ENCODE measurements at places on chromosomes 16 and 17. TPM values are rescaled to one million over a fixed set of nuclear protein-coding genes. Genes with fewer than 3 reads are reported as not detected.
A peak's percentile ranks its signal among the peaks of the same experiment; 100 is the strongest.

The CCDC78 gene
- 0.20 TPM for total RNA-seq

The KLHL11 gene
- 25.8 TPM for total RNA-seq

The KRTAP3-1 gene
- 5.3 TPM for total RNA-seq

GRCh38 chr17:21815352-21816063 lies 123.2 kb downstream of the KCNJ18 start:
- DNase-seq = no peak

DNA sequence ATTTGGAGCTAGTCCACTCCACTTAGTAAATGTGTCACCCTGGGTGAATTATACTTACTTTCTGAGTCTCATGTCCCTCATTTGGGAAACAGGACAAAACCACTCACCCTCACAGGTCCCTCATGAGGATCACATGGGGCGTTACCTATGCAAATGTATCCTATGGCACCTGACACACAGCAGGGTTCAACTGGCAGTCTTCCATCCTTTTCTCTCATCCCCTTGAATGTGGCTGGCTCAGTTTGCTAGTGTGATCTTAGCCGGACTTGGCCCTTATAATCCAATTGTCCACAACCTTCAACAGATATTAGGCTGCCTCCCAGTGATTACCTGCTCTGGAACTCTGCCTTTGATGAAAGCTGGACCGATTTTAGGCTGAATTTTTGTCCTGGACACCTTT lies 308.8 kb downstream of the MAP2K6 start:
- DNase-seq = no peak

DNA sequence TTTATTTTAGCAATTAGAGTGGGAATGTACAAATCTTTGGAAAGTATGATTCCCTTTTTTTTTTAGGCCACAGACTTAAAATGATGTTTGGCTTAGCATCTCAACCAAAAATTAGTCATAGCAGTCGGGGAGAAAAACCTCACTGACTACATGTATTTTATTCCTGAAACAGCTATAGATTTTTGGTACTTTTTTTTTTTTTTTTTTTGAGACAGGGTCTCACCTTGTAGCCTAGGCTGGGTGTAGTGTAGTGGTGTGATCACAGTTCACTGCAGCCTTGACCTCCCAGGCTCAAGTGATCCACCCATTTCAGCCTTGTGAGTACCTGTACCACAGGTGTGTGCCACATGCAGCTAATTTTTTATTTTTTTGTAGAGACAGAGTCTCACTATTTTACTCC lies 23.4 kb downstream of the RNFT1 start:
- no peak for DNase-seq

- DNase-seq = no peak
Measured at GRCh38 chr16:52861614-52862022, 191.1 kb downstream of the CHD9NB start.

DNA sequence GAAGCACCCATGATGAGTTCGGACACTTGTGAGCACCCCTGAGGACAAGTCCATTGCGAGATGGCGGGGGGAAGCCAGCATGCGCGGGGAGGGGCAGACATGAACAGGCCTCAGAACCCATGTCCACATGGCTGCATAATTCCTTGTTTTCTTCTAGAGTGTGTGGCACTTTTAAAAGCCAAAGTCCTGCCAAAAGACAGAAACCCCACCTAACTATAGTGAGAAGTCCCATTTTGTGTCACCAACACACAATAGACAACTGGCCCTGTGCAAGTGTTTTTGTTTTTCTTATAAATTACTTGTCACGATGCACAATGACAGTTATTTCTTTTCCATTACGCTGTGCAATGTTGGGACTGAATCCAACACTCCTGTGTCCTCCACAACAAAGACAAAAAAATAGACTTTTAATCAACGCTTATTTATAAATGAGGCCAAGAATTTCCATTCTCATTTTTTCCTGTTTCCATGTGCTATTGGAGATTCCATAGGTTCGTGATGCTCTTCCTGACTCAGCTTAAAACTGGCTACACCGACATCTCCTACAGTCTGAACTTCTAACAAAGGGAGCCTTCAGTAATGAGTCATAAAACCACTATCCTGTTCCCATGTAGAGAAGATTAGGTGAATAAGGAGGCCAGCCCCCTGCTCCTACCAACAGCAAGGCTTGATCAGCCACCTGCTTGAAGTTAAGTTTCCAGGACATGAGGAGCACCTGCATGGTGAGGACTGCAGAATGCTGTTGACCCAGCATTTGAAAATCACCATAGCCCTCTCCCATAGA lies 98.9 kb downstream of the ZNF423 start:
- DNase-seq = no peak

GRCh38 chr17:29172589-29172988 lies 7.6 kb downstream of the MYO18A start:
- DNase-seq = no peak

DNA sequence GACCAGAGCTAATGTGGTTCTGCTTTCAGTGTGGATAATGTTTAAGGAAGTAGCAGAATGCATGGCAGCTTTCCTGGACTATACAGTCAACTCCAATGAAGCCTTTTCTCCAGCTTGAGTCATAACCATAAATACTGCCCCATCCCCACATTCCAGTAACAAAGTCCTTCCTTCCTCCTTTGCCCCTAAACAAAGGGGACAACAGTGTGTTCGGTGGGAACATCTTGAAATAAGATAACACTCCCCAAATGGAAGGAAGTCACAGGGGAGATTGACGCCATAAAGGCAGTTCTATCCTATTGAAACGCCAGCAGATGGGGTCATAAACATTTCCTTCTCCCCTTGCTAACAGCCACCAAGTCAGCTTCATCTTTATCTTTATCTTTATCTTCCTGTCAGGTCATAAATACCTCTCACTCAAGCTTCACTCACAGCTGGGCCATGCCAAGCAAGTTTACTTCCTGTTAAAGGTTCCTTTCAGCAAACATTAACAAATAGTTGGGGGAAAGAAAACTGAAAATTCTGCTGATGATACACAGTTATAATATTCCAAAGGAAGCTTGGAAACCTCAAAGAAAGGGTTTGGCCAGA lies 136.7 kb downstream of the SNX11 start:
- DNase-seq = peak; percentile 45

- DNase-seq = no peak
Measured at GRCh38 chr17:76594690-76595089, 9.0 kb upstream of the ST6GALNAC2 start.

- DNase-seq = no peak
Measured at GRCh38 chr16:76899767-76900166, 291.2 kb upstream of the MON1B start.

DNA sequence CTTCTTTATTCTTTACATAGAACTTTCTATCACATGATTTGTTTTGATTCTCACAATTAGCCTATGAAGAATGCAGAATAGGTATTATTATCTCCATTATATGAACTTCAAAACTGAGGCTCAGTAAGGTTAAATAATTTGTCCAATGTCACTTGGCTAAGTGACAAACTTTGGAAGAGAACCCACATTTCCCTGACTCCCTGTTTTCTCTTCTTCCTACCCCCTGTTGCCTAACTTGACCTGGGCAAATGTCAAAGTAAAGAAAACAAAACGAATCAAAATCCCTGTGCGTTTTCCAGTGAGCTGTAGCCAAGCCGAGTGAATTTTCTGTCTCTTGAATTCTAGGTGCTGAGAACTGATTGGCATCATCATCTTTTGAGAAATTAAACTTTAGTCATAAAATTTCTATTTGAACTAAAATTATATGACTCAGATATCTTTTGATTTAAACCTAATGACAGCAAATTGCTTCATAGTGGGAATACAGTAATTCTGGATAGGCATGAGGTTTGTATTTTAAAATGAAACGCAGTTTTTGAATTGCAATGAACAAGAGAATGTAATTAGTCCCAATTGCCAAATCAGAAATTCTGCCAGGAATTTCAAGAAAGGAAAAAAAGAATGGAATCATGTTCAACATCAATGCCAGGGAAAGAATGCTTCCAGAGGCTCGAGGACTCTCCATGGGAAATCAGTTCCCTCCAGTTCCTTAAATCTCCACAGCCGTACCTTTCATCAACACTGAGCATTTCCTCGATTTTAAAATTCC lies 4.6 kb upstream of the NACA2 start:
- DNase-seq = no peak

DNA sequence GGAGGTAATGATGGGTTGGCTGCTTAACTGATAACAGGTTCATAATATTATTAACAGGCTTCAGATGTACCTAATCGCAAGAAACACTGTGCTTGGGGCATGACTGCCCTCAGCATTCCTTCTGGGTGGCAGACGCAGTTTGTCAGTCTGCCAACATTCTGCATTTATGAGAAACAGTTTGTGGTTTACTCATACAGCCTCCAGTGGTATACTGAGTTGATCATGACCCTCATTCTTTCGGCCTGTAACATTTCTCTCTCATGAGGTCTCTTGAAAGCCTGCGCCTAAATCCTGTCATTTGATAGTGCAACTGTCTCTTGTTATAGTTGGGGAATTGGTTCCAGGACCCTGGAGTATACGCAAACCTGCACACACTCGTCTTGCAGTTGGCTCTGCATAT lies 4.9 kb upstream of the RUSF1 start:
- DNase-seq = no peak

DNA sequence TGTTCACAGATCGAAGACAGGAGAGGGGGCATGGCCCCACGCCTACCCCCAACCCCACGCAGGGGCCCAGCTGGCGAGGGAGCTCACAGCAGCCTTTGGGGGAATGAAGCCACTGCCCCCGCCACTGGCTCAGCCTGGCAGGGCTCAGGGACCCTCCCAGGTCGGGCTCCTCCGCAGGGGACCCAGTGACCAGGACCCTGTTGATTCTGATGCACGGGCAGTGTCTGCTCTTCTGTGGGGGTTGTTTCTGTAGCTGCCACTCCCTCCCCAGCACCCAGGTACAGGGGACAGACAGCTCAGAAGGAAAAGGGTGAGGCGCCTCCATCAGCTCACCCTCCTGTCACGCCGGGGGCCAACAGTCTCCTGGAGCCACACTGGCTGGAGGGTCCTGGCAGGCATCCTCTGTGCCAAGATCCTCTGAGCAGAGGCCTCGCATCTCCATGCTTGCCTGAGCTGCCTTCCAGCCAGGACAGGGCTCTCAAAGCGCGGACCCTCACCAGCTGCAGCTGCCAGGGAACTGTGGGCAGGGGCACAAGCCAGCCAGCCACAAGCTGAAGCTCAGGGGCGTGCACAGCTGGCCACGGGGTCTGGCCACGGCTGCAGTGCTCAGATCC lies 49.1 kb downstream of the ZNF778 start:
- DNase-seq = no peak

- DNase-seq = no peak
Measured at GRCh38 chr16:86729686-86730085, 151.3 kb downstream of the FOXL1 start.

DNA sequence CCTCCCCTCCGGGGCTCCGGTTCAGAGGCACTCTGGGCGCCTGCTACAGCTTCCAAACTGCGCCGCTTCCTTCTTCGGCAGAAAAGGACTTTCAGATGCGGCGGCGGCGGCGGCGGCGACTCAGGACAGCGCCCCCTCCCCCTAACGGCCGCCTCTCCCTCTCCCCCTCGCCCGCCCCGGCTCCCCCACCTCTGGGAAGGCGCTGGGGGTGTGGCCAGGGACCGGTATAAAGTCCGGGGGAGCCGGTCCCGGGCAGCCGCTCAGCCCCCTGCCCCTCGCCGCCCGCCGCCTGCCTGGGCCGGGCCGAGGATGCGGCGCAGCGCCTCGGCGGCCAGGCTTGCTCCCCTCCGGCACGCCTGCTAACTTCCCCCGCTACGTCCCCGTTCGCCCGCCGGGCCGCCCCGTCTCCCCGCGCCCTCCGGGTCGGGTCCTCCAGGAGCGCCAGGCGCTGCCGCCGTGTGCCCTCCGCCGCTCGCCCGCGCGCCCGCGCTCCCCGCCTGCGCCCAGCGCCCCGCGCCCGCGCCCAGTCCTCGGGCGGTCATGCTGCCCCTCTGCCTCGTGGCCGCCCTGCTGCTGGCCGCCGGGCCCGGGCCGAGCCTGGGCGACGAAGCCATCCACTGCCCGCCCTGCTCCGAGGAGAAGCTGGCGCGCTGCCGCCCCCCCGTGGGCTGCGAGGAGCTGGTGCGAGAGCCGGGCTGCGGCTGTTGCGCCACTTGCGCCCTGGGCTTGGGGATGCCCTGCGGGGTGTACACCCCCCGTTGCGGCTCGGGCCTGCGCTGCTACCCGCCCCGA lies at the start of gene IGFBP4:
TSS of gene IGFBP4 (plus strand) at position 255 of the 792 bp plus-strand sequence. CDS start at position 541, 286 bp downstream.
- peak; percentile 52 for DNase-seq

DNA sequence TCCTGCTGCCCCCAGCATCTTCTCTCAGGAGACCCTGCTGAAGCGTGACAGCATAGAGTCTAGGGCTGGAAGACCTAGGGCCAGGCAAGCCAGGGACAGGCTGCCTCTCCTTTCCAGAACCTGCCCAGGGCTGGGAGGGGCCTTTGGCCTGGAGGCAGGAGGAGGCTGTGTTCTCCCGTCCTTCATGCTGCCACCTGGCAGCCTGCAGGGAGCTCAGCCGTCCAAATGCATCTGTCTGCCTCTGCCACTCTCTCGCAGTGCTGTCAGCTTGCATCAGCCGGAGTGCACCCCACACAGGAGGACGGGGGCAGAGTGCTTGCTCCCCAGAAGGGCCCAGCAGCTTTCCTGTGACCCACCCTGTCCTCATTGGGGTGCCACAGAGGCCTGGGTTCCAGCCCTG lies 31.3 kb downstream of the ARHGAP23 start:
- DNase-seq = no peak

- DNase-seq = no peak
Measured at GRCh38 chr16:73912281-73912680, 384.3 kb upstream of the PSMD7 start.

DNA sequence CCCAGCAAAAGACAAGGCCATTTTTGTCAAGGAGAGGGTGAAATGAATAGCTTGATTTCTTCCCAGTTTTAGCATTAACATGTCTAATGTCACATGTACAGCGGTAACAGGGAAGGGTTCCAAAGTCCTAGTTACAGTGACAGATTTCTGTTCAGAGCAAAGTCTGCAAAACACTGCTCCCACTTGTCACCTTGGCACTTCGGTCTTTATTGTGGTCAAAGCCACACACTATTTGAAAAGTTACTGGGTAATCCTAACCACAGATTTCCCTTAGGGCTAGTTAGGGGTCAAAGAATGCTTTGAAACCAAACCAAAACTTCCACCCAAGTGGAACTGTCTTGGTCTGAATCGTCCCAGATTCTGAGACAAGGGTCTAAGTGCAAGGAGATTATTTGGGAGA lies 455.6 kb downstream of the HS3ST3B1 start:
- no peak for DNase-seq

GRCh38 chr17:53570731-53571130 lies 252.0 kb upstream of the KIF2B start:
- DNase-seq = no peak

- no peak for DNase-seq
Measured at GRCh38 chr16:88777471-88778270, 7.3 kb downstream of the PIEZO1 start.

Measured in skin of body (tissue), 3 donors.